CD4-positive, alpha-beta T cell treated with Interleukin-21 for 1 hour (primary cell): ENCODE measurements at places on chromosomes 11 and 22.

DNA sequence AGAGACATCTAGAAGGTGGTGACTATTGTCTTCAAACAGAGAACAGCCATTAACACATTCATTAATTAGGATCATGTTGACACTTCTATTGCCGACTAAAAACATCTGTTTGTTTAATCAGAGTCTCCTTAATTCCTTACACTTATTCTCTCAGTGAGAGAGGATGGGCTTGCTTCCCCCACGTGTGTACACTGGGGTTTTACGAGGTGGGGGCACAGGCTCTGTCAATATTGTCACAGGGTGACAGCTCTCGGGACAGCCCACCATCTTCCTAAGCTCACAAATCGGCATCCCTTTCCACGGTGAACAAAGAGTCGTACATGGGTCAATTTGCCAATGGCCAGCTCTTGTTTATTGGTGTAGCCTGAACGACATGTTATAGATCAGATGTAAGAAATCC, 413.2 kb downstream of the MIAT start:
- DNase-seq, result no peak

DNA sequence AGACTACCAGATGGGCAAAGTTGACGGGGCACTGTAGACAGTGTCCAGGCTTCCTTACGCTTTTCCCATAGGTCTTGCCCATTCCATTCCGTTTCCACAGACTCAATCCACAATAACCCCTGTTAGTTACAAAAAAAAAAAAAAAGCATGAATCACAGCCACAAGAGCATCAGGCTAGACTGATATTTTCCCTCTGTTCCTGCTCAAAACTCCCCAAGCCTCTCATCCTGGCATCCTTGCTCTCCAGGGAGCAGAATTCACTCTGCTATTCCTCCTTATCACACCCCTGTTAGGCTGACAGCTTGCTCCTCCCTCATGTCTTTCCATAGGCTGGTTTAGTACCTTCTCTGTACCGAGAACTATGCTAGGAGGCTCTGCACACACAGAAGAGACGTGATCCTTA, 42.2 kb downstream of the TMEM123 start:
- DNase-seq, result no peak

GRCh38 chr22:45896153-45896951, 80.6 kb downstream of the WNT7B start:
- no peak for DNase-seq

GRCh38 chr11:125570952-125571351, 1.7 kb downstream of the EI24 start:
- DNase-seq, result no peak

DNA sequence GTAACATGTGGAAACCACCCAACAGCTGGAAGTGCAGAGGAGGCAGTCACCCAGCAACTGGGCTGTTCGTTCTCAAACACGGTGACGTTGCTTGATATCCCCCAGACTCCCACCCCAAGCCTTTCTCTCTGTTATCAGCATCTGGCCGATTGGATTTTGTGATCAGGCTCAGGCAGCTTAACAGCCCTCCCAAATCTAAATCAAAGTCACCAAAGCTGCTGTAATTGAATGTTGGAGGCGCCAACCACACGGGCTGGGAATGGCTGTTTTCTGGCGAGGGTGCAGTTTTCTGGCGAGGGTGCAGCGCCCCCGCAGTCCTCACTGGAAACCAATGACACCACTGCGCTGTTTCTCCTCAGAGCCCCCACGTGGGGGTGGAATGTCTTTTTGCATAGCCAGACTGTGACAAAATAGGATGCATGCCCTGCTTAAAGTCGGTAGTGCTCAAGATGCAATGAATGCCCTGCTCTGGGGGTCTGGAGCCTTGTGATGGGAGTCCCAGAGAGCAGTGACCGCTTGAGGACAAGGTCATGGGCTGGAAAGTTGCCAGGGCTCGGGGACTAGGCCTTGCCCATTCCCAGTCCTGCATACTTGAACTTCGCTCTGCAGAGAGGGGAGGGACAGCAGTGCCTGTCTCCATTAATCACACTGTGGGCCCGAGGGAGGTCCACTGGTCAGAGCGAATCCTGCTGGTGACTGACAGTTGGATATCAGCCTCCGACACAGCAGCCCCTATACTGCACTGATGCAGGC, 105.3 kb downstream of the MORC2 start:
- no peak for DNase-seq

GRCh38 chr11:95335989-95336388, 105.0 kb upstream of the SESN3 start:
- DNase-seq, result no peak

DNA sequence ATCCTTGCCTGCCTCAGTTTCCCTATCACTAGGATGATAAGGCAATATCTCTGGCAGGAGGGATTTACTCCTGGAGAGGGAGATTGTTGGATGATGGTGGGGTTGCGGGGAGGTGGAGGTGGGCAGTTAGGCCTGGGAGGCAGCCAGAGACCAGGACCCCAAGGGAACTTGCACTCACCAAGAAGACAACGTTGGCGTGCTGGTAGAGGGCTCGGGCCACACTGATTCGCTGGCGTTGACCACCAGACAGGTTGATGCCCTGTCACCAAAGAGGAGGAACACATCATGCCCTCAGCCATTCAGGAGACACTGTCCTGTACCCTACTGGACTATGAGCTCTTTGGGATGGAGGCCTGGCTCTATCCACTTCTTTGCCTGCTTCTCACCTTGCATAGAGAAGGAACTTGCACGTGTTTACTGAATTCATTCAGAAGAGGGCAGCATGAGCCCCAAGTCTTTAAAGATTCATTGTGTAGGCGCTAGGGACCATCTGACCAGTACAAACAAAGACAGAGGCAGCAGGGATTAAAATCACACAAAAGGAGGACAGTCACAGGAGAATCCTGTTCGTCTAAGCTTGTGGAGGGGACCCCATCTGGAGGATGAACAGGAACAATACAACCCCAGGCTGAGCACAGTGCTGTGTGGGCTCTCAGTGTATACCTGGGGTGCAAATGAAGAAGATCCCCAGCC, 24.2 kb upstream of the KCNJ11 start:
- DNase-seq, result no peak

DNA sequence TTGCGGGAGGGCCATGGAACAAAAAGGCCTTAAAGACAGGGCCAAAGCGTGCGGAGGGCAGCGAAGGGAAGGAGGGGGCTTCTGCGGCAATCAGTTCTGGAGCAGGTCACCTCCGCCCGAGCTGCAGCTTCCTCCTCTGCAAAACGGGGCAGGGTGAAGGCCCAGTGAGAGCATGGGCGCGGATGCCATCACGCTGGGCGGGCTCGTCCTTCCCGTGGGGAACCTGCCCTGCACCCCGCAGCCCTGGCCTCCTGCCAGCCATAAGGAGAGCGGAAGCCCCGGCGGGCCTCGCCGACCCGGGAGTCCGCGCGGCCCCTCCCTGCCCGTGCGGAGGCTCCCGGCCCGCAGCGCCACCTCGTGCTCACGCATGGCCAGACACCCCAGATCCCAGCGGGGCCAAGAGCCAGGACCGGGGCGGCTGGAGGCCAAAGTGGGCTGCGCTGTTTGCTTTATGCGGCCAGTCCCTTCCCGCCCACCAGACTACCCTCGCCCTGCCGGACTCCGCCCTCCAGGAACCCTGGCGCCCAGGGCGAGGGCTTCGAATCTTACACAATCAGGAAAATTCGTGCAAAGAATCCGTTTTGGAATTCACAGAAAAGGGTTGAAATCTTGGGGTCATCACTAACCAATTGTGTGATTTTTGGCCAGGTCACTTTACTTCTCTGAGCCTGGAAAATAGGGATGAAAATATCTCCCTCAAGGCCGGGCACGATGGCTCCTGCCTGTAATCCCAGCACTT, 16.1 kb downstream of the TSKU start:
- peak; percentile 75 for DNase-seq

- DNase-seq, result no peak
Measured at GRCh38 chr22:46966495-46966845, 204.0 kb downstream of the TBC1D22A start.

GRCh38 chr11:64759131-64759721, 548 bp downstream of the PYGM start:
- no peak for DNase-seq

- no peak for DNase-seq
Measured at GRCh38 chr22:24147666-24148065, 33.6 kb upstream of the SUSD2 start.

GRCh38 chr11:112320668-112321067, 60.0 kb upstream of the PLET1 start:
- no peak for DNase-seq

- no peak for DNase-seq
Measured at GRCh38 chr22:19138217-19139000, 6.0 kb downstream of the ESS2 start.

- DNase-seq, result no peak
Measured at GRCh38 chr11:37280200-37280599, 682.2 kb upstream of the RAG2 start.

GRCh38 chr11:3217818-3218482, 663 bp downstream of the MRGPRG start:
- DNase-seq, result no peak

DNA sequence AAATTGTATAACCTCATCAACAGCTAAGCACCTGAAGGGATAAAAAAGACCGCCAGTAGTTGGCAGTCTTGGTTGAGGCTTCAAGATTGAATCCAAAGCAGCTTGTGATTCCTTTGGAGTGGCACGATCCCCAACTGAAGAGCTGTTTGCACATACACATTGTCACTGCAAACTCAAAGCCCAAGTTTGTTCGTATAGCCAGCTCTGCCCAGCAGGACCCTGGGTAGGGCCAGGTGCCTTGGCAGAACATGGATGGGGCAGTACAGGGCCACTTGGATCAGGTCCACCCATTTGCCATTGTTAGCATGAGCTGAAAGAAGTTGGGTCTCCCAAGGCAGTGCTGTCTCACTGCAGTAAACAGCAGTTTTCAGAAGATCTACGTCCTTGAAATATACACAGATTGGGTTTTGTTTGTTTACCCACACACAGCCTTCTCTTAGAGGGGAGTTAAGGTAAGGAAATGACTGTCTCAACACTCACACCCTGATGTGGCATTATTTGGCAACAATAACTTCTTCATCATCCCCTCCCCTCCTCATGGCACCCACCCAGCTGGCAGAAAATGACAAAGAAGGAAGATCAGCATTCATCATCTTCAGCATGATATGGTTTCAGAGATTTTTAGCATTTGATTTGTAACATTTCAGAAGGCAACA, 132.9 kb downstream of the COMMD9 start:
- no peak for DNase-seq

DNA sequence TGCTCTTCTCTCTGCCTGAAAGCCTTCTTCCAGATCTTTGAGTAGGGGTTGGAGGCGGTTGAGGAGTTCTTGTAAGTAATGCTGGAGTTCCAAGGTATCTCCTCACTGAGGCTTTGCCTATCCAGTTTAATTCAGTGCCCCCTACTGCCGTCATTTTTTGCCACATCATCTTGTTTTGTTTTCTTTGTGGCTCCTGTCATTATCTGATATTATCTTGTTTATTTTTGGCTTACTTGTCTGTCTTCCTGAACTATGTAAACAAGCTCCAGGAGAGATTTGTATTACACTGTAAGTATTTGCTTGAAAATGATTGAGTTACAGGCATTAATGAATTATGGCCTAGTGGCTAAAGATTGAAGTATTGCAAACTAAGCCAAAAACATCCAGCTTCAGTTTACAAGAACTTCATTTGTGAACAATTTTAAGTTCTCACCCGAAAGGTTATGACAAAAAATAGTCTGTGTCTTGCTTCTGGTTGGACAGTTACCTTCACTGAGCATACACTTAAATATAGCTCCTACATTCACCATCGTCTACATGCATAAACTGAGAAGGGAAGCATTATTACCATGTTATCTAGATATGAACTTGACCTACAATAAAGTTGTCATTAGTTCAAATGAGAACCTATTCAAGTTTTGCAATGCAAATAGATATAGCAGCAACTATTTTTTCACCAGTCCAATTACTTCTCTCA, 154.8 kb downstream of the ARHGAP42 start:
- DNase-seq, result no peak

DNA sequence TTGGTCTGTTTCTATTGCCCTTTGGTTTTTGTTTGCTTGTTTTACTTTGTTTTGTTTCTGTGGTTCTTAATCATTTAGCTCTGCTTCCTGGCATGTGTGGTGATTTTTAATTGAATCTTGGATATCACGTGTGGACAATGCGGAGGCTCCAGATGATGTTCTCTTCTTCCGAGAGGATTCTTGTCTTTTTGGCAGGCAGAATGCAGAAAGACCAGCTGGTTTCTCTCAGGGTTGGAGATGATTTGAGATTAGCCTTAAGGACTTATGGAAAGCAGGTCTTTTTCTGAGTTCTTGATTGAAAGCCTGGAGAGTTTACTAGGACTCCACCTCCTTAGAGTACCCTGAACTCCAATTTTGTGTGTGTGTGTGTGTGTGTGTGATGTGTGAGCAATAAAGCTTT, 21.0 kb upstream of the ANO1 start:
- no peak for DNase-seq

- DNase-seq, result no peak
Measured at GRCh38 chr11:106493751-106494150, 416.3 kb downstream of the AASDHPPT start.
